Chondrocyte (in vitro differentiated cells): ENCODE measurements at places on chromosomes 12 and 14. TPM values are rescaled to one million over a fixed set of nuclear protein-coding genes. Genes with fewer than 3 reads are reported as not detected.

Gene KRT83
- not detected in 3 replicates for total RNA-seq

Gene IL26
- total RNA-seq, result 0.67 to 2.5 TPM in 2 of 3 replicates, not detected in the other

Gene PRR4
- 2.3 to 3.9 TPM (median 3.6 TPM) in 3 replicates for total RNA-seq

Gene TTC9
- total RNA-seq, result 1.6 to 2.5 TPM (median 2.4 TPM) in 3 replicates

Gene OR4K17
- not detected in 3 replicates for total RNA-seq

Gene PPP1R1A
- total RNA-seq, result not detected in 3 replicates

Gene AP4S1
- 4.4 to 8.5 TPM (median 5.3 TPM) in 3 replicates for total RNA-seq

Gene DLST
- 70.4 to 78.0 TPM (median 74.5 TPM) in 3 replicates for total RNA-seq

Gene SLC25A21
- 0.22 to 1.1 TPM (median 0.36 TPM) in 3 replicates for total RNA-seq

Gene LRTM2
- not detected in 3 replicates for total RNA-seq

Gene KRT86
- 0.44 to 0.92 TPM (median 0.67 TPM) in 3 replicates for total RNA-seq

Gene STYK1
- 0.12 to 0.31 TPM (median 0.15 TPM) in 3 replicates for total RNA-seq

Gene CCDC177
- total RNA-seq, result not detected in 3 replicates

Gene SMARCD1
- total RNA-seq, result 50.8 to 55.7 TPM (median 52.0 TPM) in 3 replicates

Gene SLC22A17
- 40.3 to 63.9 TPM (median 44.0 TPM) in 3 replicates for total RNA-seq

Gene BATF
- not detected in 3 replicates for total RNA-seq

Gene ITGB7
- total RNA-seq, result 0.37 to 0.46 TPM in 2 of 3 replicates, not detected in the other

Gene DIO2
- 0.79 to 87.0 TPM (median 1.4 TPM) in 3 replicates for total RNA-seq

Gene RNASE7
- not detected in 3 replicates for total RNA-seq

Gene GPRC5A
- total RNA-seq, result 8.1 to 13.1 TPM (median 10.5 TPM) in 3 replicates

Gene GRIP1
- total RNA-seq, result 5.0 to 10.1 TPM (median 7.8 TPM) in 3 replicates
